Activated naive CD8-positive, alpha-beta T cell treated with anti-CD3 and anti-CD28 coated beads for 36 hours (primary cell): ENCODE measurements at places on chromosomes 5 and 9.
A peak's percentile ranks its signal among the peaks of the same experiment; 100 is the strongest.

DNA sequence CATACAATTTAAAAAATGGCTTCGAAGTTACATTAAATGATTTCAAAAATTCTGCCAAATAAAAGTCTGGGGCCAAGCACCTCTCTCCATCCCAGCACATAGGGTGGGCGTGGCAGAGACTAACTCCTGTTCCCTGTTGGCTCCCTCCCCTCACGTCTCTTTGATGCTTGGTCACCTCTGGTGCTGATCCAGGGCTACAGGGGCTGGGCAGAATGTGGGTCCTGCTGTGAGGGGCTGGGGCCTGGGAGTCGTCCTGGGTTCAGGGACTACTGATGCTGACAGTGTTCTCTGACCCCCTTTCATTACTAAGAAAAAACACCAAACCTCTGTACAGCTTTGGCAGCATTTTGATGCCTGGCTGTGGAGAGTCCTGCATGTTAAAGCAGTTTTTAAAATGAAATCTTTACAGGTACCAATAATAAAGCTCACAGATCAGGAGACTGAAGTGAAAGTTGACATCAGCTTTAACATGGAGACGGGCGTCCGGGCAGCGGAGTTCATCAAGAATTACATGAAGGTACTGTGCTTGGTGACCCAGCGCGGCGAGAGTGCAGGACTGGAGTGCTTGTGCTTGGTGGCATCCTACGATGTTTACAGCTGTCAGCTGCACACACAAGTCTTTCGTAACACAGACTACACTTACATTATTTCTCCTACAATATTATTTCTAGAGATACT, 29.0 kb downstream of the TENT4A start:
- H3K27me3 ChIP-seq, result no peaks in the 10 kb centered on the region
- peaks cover 32% of the 10 kb centered on the region for H3K36me3 ChIP-seq
- H3K4me3 ChIP-seq, result no peak overlapping the region
- DNase-seq, result no peak

DNA sequence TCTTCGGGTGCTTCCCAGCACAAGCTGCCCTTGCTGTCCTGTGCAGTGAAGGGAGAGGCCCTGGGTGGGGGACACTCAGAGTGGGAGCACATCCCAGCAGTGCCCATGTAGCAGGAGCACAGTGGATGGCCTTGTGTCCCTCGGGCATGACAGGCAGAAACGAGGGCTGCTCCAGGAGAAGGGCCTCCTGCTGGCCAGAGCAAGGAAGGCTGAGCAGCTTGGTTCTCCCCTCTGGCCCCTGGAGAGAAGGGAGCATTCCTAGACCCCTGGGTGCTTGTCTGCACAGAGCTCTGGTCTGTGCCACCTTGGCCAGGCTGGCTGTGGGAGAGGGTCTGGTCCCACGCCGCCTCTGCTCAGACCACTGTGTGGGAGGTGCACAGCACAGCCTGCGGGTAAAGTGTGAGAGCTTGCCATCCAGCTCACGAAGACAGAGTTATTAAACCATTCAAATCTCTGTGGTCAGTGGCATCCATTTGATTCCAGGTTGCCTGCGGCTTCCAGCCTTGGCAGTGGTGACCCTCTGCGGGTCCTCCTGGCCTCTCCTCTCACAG, 18.3 kb downstream of the FBXW5 start:
- no peak overlapping the region for H3K27ac ChIP-seq
- no peak overlapping the region for H3K4me3 ChIP-seq
- no peaks in the 10 kb centered on the region for H3K27me3 ChIP-seq
- H3K36me3 ChIP-seq, result peaks cover 3% of the 10 kb centered on the region
- no peak for DNase-seq

- H3K36me3 ChIP-seq, result no peaks in the 10 kb centered on the region
- no peak for DNase-seq
Measured at GRCh38 chr5:9545992-9546851, at the start of gene SEMA5A. SEMA5A (minus strand) TSS chr5:9546075; CDS start chr5:9379946, 166,129 bp downstream.

- peaks cover 29% of the 10 kb centered on the region for H3K4me1 ChIP-seq
- H3K27ac ChIP-seq, result no peak overlapping the region
- no peaks in the 10 kb centered on the region for H3K27me3 ChIP-seq
- H3K36me3 ChIP-seq, result peaks cover 29% of the 10 kb centered on the region
- H3K4me3 ChIP-seq, result no peak overlapping the region
Measured at GRCh38 chr5:135371622-135372232, 27.3 kb downstream of the MACROH2A1 start.

DNA sequence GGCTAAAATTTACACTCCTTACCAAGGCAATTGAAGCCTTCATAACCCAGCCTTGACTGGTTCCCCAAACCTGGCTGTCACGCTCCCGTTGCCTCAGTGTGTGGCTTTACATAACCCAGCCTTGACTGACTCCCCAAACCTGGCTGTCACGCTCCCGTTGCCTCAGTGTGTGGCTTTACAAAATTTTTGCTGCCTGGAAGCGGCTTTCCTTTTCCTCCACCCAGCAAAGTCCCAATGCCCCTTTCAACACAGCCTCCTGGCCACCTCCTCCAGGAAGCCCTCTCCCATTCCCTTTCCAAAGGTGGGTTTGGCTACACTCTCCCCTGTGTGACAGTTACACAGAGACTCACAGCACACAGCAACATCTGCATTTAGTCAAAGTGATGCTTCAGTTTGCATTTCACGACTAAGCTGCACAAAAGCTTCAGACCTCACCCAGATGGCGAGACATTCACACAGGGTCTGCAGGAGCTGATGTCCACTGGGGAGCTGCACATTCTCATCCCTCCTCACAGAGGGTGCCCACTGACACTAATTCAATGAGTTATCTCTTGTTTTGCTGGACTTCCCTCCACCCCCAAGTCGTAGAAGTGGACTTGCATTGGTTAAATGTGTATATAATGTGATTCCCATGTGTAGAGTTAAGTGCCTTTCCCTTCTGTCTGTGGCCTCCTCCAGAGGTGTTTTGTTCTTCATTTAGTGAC, 156.6 kb upstream of the PHYKPL start:
- no peak for DNase-seq
- H3K4me1 ChIP-seq, result no peaks in the 10 kb centered on the region
- no peak overlapping the region for H3K4me3 ChIP-seq

DNA sequence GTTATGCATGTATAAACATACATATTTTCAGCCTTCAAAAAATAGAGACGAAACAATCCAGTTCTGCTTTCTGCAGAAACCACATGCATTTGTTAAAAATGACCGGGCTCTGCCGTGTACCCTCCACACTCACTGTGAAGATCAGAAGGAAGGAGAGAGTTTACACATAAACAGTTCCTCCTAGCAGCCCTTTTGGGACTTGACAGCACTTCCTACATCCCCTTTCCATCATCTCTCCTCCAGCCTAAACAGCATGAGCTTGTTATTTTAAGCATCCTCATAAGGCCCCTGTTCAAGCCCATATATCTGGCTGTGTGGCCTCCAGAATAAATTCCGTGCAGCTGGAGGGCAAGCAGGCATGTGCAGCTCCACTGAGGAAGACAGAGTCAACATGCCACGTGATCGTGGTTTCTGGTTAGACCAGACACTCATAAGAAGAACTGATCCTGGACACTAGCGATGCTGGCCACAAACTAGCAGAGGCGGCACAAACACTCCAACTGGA, 42.2 kb downstream of the NIPAL4 start:
- H3K36me3 ChIP-seq, result no peaks in the 10 kb centered on the region
- DNase-seq, result no peak
- H3K4me1 ChIP-seq, result no peaks in the 10 kb centered on the region
- H3K27ac ChIP-seq, result no peak overlapping the region

DNA sequence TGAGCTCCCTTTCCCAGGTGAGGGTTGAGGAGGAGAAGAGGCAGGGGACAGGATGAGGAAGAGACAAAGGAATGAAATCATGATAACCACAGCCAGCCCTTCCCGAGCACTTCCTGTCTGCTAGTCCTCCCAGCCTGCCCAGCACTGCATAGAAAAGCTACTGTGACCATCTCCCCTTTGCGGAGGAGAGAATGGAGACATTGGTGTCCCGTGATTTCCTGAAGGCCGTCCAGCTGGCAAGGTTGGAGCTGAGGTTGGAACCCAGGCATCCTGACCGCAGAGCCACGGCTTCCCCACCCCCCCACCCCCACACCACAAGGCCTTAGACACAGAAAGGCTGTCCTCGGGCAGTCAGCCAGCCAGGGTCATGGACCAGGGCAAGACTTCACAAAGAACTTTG, 131.1 kb upstream of the ICE1 start:
- no peaks in the 10 kb centered on the region for H3K36me3 ChIP-seq
- DNase-seq, result no peak
- no peak overlapping the region for H3K27ac ChIP-seq
- H3K27me3 ChIP-seq, result peaks cover 3% of the 10 kb centered on the region

DNA sequence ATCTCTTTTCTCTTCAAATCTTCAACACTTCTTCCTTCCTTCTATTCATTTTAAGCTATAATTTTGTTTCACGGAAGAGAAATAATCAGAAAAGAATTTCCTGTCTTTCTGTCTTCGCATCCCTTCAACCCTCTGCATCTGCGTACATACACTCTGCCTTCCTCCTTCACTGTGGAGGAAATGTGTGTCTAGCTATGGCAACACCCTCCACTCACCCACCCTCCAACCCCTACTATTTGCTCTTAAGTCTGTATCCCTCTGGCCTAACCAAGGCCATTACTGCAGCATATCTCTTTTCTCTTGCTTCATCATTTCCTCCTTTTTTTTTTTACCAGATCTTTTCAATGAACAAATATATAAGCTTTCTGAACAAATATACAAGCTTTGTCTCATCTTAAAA, 105.7 kb upstream of the NUDT12 start:
- no peak overlapping the region for H3K27ac ChIP-seq
- H3K4me1 ChIP-seq, result no peaks in the 10 kb centered on the region
- H3K36me3 ChIP-seq, result no peaks in the 10 kb centered on the region
- no peak for DNase-seq

DNA sequence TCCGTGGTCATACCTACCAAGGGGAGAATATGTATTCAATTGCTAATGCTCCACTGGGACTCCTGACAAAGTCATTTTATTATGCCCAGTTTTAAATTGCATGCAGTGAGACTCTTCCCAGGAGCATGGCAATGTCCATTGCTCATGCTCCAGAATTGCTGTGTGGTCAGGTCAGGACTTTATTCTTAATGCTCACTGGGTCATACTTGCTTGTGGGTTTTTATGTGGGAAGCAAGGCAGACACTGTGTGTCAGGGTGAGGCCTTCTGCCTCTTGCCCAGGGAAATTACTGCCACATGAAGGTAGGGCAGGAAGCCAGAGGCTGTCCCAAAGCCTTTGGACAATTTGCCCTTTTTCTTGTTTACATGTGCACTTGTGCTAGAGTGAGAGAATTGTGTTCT, 164.6 kb upstream of the MEF2C start:
- DNase-seq, result no peak
- no peak overlapping the region for H3K4me3 ChIP-seq
- peaks cover 3% of the 10 kb centered on the region for H3K4me1 ChIP-seq
- H3K27ac ChIP-seq, result no peak overlapping the region
- H3K27me3 ChIP-seq, result no peaks in the 10 kb centered on the region
- no peaks in the 10 kb centered on the region for H3K36me3 ChIP-seq

DNA sequence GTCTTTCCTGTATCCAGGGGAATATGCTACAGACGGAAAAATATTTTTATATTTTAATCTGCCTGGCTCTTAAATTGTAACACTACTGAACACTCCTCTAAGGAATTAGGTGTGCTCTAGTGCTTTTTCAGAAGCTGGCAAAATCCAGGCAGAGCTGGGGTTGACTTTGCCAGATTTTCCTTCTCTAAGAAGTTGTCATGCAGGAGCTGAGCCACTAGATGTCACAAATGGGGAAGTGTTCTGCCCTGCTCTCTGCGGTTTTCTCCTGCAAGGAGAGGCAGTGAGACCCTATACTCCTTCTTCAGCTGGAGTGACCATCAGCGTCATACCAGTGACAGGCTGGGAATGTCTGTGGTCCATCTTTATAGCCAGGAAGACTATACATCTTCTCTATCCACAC, 112.5 kb downstream of the HAPLN1 start:
- peaks cover 3% of the 10 kb centered on the region for H3K27me3 ChIP-seq
- no peak overlapping the region for H3K27ac ChIP-seq
- no peak overlapping the region for H3K4me3 ChIP-seq
- no peaks in the 10 kb centered on the region for H3K36me3 ChIP-seq

DNA sequence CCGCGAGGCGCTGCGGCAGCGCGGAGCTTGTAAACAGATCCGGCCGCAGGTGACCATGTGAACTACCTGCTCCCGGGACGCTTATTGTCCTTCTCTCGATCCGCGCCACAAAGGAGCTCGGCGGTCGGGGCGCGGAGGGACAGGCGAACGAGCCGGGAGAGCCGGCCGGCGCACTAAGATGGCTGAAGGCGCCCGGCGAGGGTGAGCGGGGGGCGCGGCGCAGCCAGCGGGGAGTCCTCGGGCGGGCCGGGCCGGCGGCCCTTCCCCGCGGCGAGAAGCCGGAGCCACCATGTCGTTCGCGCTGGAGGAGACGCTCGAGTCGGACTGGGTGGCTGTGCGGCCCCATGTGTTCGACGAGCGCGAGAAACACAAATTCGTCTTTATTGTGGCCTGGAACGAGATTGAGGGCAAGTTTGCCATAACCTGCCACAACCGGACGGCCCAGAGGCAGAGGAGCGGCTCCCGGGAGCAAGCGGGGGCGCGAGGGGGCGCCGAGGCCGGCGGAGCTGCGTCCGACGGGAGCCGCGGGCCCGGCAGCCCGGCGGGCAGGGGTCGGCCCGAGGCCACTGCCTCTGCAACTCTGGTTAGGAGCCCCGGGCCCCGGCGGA, 535 bp downstream of the JMY start:
- peak; percentile 51 for DNase-seq
- peak overlapping the region; percentile 88 for H3K4me3 ChIP-seq
- H3K27ac ChIP-seq, result peak overlapping the region; percentile 86
- H3K36me3 ChIP-seq, result peaks cover 3% of the 10 kb centered on the region
- peaks cover 25% of the 10 kb centered on the region for H3K4me1 ChIP-seq

DNA sequence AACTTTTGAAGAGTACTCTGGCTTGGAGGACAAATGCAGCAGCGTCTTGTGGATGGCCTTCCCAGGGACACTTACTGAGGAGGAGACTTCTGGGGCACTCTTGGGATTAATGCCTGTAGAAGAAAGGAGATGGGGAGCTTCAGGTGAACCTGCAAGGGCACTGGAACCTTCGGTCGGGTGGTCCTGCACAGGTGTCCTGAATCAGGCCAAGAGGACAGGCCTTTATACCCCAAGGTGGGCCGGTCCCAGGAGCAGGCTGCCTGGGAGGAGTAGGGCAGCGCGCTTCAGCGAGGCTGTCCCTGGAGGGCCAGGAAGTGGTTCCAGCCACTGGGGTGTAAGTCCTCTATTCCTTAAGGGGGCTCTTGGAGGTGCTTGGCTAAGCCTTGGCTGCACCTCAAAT, 27.9 kb downstream of the GADD45G start:
- no peak overlapping the region for H3K27ac ChIP-seq
- H3K4me3 ChIP-seq, result no peak overlapping the region
- no peaks in the 10 kb centered on the region for H3K36me3 ChIP-seq

DNA sequence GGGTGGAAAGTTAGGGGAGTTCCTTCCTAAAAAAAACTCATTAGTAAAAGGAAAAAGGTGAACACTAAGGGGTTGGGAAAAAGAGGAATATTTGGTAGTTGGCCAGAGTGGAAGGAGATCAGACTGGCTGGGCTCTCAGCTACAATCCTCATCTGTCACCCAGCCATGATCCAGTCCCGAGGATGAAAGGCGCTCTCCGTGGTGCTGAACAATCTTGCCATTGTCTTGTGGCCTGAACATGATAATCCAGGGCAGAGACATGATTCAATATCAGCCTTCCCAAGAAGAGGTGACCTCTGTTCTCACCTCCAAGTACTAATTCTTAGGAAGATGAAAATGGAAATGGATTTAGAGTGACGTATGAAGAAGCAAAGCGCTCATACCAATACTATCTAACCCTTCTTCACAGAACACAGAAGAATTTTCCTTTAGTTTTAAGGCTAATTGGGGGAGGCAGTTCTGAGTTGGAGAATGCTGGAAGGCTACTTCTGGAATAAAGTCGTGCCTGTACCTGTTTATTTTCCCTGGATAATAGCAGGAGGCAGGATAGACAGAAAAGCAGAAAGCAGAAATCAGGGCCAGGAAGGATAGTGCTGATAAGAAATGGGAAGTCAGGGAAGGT, 36.6 kb upstream of the MYORG start:
- H3K27ac ChIP-seq, result no peak overlapping the region
- no peaks in the 10 kb centered on the region for H3K36me3 ChIP-seq
- no peaks in the 10 kb centered on the region for H3K4me1 ChIP-seq
- no peaks in the 10 kb centered on the region for H3K27me3 ChIP-seq
- peak; percentile 23 for DNase-seq
- H3K4me3 ChIP-seq, result no peak overlapping the region
